Stimulated activated CD8-positive, alpha-beta memory T cell treated with anti-CD3 and anti-CD28 coated beads, Interleukin-15, amount 100 ng/mL, for 1 hour (primary cell): ENCODE measurements at places on chromosomes 3 and 15.

DNA sequence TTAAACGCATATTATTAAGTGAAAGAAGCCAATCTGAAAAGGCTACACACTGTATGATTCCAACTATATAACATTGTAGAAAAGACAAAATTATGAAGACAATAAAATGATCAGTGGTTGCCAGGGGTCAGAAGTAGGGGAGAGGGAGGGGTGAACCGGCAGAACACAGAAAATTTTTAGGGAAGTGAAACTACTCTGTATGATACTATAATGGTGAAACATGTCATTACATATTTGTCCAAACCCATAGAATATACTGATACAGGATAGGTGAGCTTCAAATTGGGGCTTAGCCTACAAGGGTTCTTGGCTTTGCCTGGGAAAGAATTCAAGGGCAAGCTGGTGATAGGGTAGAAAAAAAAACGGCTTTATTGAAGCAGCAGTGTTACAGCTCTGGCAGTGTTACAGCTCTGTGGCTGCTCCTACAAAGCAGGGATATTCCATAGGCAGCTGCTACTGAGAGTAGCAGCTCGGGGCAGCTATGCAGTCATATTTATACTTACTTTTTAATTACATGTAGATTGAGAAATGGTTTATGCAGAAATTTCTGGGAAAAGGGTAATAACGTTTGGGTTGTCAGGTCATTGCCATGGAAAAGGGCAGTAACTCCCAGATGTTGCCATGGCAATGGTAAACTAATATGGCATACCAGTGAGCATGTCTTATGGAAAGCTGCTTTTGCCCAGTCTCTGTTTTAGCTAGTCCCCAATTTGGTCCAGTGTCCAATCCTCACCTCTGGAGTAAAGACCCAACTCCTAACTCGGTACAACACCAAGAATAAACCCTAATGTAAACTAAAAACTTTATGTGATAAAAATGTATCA lies 125.1 kb upstream of the SLC25A36 start:
- no peak for DNase-seq

DNA sequence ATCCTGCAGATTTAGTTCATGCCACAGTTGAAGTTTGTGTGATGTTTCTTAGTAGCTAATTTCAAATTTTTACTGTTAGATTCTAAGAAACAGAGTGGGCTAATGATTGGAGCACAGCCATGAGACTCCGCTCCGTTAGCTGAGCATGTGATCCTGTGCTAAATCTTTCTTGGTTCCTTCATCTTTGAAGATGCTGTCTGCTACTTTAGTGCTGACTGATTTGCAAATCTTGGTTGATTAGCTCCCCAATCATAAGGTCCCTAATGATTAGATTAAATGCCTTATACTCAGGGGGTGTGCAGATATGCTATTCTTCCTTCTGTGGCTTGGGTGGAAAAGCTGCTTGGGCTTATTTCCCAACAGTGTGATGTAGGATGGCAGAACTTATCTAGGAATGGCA lies 129.5 kb upstream of the ZBED2 start:
- DNase-seq = no peak

- DNase-seq = no peak
Measured at GRCh38 chr15:79965846-79966630, 5.0 kb downstream of the BCL2A1 start.

GRCh38 chr15:100763835-100764750 lies 115.5 kb upstream of the ALDH1A3 start:
- DNase-seq = no peak

- no peak for DNase-seq
Measured at GRCh38 chr3:197782230-197782629, 8.8 kb upstream of the LRCH3 start.

GRCh38 chr3:148757238-148758215 lies 59.8 kb downstream of the AGTR1 start:
- no peak for DNase-seq

DNA sequence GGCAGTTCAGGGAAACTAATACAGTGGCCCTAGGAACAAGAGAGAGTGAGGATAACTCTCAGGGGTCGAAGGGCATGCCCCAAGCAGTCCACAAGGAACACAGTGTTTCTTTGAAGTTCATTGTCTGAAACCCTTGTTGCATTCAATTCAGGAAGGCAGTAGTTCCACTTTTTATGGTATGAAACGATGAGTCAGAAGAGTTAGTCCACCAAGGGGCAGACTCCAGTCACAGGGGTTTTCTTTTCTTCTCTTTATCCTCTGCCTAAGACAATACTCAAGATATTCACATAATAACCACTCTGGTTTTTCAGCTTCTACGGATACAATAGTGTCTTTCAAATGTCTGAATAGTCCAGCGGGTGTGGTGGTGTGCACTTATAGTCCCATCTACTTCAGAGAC lies 23.7 kb upstream of the TICRR start:
- no peak for DNase-seq

DNA sequence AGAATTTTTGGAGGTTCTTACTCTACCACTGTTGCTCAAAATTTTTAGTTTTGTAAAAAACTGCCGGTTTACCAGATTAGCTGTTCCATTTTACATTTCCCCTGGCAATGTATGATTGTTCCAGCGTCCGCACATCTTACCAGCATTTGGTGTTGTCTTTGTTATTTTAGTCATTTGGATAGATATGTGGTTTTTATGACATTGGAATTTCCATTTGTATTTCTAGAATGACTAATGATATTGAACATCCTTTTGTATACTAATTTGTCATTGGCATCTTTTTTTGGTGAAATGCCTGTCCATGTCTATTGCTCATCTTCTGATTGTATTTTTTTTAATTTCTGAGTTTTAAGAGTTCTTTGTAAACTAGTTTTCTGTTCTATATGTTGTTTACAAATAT lies 28.5 kb downstream of the LRRC28 start:
- no peak for DNase-seq

DNA sequence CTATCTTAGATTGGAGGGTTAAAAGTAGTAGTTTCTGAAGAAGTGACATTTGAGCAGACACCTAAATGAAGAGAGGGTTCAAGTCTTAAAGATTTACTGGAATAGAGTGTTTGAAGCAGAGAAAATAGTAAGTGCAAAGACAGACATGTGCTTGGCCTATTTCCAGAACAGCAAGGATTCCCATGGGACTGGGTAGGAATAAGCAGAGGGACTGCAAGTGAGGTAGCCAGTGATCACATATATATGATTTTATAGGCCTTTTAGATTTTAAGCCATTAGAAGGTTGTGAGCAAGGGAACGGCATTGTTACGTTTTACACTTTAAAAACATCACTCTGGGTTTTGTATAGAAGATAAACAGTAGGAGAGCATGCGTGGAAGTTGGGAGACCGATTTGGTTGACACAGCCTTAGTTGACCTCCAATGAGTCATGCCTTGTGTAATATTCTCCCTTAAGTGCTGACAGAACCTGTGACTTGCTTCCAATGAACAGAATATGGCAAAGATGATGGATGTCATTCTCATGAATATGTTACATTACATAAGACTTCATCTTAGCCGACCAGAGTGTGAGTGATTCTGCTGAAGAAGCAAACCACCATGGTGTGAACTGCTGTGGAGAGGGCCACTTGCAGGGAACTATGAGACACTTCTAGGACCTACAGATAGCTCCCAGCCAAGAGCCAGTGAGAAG lies 37.1 kb upstream of the SLC4A7 start:
- DNase-seq = no peak

GRCh38 chr15:51263116-51263515 lies 75.3 kb downstream of the CYP19A1 start:
- no peak for DNase-seq
